ENCODE measurements at places on chromosomes 3 and 15.

DNA sequence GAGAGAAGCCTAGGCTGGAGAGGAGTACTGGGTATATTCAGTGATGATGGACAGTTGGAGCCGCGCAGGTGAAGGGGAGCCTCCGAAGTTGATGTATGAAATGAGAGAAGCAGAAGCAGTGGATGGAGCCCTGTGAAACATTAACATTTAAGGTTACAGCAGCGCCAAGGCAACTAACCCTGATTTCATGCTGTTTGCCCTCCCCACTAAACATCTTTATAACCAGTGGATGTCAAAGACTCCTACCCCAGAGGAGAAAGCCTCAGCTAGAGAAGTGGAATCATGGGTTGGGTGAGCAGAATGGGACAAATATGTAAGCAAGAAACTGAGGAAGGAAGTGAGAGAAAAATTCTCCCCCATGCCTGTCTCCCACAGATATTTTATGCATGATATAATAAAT is 92.0 kb upstream of the NMNAT3 start:
- no peak for DNase-seq

DNA sequence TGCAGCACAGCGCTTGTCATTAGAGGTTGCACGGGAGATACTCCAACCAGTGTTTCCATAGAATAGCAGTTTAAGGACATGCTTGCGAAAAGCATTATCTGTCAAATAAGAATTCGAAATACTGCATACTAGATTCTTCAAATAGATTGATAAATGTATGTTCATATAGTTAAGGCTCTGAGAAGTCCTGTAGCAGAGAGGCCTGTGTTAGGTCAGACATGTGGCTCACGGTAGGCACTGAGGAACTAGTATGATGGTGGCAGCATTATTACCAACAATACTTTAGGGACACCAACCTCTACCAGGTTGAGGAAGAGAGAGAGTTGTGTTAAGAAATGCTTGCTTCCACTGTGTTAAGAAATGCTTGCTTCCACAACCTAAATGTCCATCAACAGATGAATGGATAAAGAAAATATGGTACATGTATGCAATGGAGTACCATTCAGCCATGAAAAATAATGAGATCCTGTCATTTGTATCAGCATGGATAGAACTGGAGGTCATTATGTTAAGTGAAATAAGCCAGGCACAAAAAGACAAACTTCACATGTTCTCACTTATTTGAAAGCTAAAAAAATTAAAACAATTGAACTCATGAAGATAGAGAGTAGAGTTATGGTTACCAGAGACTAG is 14.9 kb downstream of the MTMR14 start:
- no peak for DNase-seq

GRCh38 chr15:39919748-39920509 is at the start of gene GPR176:
GPR176 (minus strand) TSS chr15:39920266; CDS start chr15:39920026, 240 bp downstream.
- DNase-seq = peak; percentile 63

GRCh38 chr3:23219117-23219516 is 16.0 kb downstream of the UBE2E2 start:
- DNase-seq = no peak

- no peak for DNase-seq
Measured at GRCh38 chr3:62379321-62379798, 6.0 kb upstream of the FEZF2 start.

DNA sequence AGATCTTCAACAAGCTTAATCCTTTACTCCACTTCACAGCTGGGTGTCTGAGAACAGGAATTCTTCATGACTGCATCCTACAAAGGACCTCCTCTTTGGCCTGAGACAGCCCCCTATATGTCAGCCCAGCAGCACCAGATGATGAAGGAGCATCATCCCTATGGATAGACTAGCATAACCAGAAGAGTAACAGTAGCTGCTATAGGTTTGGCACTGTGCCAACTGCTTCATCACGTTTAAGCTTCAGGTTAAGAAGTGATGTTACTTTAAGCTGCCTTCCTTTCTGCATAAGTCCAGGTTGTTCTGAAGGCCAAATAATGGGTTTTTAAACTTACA is 50.6 kb downstream of the CMSS1 start:
- DNase-seq = no peak

DNA sequence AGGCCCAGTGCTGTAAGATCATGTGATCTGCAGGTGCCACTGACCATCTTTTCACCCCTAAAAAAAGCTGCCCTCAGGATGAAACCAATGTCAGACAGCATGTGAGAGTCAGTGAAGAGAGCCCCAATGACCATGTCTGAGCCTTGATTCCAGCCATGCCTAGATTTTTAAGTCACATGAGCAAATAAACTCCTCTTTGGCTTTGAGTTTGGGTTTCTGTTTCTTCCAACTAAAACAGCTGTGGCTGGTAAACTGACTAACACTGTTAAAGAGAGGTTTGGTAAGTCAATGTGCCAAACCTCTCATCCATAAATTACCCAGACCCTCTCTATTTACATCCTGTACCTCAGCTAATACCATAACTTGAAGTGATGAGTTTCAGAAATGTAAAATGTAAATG is 8.3 kb downstream of the MYO5A start:
- no peak for DNase-seq

GRCh38 chr3:194908972-194909371 is 223.3 kb downstream of the FAM43A start:
- no peak for DNase-seq

GRCh38 chr3:52112056-52112455 is 42.2 kb downstream of the POC1A start:
- DNase-seq = no peak

DNA sequence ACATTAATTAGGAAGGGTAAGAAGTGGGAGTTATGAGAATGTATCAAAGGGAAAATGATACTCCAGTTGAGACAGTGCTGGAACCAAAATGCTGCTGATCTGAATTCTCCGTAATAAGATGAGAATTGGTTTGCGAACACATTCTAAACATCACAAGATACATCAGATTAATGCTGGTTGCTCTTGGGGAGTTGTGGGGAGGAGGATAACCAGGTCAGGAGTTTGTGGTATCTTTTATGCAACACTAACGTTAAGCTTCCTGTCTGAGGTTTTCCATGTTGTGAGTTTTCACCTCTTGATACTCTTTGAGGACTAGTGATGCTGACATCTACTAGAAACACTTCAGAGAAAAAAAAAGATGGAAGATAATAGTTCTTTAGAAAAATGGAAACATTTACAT is 47.2 kb downstream of the PPARG start:
- peak; percentile 87 for DNase-seq

- DNase-seq = no peak
Measured at GRCh38 chr3:127407026-127407939, 119.4 kb upstream of the PRR20G start.

GRCh38 chr3:118186051-118186450 is 848.6 kb downstream of the IGSF11 start:
- DNase-seq = no peak

DNA sequence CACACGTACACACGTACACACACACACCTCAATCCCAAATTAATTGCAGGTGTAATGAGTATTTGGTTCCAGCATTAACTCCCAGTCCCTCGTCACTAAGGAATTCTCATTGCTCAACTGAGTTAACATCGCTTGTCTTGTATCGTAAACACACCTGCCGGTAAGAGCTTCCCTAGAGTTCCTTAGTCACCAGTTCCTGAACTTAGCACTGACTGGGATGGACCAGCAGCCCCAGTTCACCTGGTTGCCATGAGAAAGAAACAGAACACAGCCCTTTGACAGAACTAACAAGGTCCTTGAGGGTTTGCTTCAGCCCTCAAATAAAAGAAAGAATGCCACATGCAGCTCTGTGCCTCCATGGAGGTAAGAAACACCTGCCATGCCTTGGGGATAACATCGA is 66.3 kb upstream of the SLCO3A1 start:
- DNase-seq = no peak

DNA sequence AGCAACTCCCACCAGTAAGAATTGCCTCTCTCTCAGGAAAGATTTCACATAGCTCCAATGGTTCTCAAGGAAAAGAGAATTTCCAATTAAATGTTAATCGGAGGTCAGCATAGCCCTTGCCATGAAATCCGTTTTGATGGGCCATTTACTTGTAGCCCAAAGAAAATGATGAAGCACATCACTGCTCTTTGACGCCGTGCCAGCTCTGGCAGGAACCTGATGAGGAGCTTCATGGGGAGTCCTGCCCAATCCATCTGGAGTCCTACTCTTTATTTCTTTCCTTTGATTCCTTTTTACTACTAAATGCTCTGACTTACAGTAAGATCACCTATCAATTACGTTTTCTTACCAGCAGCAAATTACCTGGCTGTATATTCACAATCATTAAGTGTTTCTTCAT is 84.7 kb downstream of the FGF12 start:
- no peak for DNase-seq

DNA sequence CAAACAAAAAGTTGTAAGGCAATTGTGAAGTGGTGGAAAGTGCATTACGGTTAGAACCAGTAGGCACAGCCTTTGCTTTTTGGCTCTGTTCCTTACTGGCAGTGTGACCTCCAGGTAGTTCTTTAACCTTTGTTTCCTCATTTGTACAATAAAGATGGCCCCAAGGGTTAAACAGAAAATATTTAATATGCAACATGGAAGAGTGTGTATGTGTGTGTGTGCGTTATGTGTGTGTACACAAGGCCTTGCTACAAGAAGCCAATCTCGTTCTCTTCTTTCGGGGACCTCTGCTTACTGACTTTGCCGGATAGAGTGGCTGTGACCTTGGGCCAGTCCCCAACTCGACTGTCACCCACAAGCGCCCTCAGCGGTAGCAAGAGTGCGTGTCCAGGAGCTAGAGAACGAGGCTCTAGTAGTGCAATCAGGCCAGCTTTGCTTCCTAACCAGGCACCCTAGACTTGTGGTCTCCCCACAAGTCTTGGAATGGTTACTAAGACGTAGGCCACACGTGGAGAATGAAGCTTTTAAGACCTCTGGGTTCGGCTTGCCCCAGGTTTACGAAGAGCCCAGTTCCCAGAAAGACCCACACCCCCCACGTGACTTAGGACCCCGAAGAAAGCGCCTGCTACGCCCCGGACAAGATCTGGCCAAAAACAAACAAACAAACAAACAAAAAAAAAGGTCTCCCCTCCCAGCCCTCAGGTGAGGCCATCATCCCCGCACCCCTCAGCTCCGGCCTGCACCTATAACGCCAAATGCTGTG is 593 bp downstream of the CIAO2A start:
- peak; percentile 74 for DNase-seq

DNA sequence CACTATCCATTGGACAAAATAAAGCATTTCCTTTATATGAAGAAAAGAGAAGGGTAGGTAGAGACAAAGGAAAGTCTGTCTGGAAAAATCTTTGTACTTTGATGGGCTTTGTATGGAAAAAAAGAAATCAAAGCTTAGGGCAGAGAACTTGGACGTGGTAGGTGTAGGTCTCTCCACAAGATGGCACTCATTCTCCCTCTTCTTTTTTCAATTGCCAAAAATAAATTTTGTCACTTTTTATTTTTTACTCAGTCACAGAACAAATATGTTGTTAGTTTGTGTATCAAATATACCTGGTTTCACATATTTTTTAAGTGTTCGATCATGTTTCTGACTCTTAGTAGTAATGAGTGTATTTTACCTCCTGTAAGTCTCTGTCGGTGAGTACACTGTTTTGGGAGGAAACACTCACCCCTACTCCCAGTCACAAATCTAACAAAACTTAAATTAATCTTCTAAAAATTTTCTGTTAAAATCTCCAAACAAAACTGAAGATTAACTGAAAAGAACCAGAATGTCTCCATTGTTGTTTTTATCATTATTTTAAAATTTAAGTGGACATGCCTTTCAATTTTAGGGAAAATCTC is 415.8 kb upstream of the GOLIM4 start:
- no peak for DNase-seq

- no peak for DNase-seq
Measured at GRCh38 chr15:33059184-33059583, 135.3 kb downstream of the FMN1 start.

DNA sequence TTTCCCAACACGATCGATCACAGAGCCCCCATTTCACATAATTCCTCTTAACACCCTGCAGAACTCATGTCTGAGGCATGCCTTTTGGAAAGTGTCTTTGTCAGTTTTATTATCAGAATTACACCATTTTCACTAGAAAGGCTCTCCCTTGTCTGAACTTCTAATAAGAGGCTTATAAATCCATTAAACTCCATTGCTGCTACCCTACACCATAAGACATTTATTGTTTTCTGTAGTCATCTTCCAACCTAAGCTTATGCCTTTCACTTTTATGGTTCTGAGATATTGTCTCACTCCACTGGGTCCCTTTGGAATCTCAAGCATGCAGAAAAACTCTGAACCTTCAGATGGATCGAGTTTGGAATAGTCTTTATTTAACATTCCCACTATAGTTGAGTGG is 50.2 kb upstream of the TPM1 start:
- DNase-seq = no peak

- DNase-seq = no peak
Measured at GRCh38 chr3:133383175-133383574, 16.7 kb upstream of the BFSP2 start.

DNA sequence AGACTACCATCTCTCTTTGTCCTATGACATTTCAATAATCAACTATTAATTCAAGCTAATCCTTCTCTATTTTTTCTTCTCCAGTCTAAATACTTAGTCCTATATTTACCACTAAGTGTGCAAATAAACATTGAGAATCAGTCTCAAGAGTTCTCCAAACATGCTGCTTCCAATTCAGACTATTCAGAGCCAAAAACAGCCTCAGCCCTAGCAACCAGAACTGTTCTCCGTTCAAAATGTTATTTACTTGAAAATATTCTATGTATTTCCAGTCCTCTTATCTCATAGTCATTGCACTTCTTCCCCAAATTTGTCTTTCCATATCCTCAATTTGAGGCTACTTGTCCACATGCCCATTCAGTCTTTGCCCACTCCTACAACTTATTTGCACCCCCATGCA is 805.5 kb downstream of the IGSF11 start:
- DNase-seq = no peak

DNA sequence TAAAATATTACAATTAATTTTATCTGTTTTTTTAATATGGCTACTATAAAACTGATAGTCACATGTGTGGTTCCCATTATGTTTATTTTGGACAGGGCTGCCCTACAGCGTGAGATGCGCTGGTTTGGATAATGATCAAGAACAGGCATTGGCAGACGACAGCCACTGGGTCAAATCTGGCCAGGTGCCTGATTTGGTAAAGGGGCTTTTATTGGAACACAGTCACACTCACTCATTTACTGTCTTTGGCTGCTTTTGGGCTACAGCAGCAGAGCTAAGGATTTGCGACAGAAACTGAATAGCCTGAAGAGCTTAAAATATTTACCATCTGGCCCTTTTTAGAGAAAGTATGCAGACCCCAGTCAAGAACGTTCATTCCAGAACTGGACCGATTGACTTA is 724.2 kb upstream of the CFAP20DC start:
- DNase-seq = no peak

- no peak for DNase-seq
Measured at GRCh38 chr3:102514241-102514640, 79.4 kb downstream of the ZPLD1 start.

GRCh38 chr3:150721285-150722130 is 17.8 kb upstream of the ERICH6 start:
- DNase-seq = peak; percentile 60

GRCh38 chr3:163632722-163633121 is 1445.6 kb downstream of the SI start:
- no peak for DNase-seq

- no peak for DNase-seq
Measured at GRCh38 chr3:187750513-187751123, 5.3 kb upstream of the BCL6 start.
